ENCODE measurements at places on chromosomes 4 and X.

DNA sequence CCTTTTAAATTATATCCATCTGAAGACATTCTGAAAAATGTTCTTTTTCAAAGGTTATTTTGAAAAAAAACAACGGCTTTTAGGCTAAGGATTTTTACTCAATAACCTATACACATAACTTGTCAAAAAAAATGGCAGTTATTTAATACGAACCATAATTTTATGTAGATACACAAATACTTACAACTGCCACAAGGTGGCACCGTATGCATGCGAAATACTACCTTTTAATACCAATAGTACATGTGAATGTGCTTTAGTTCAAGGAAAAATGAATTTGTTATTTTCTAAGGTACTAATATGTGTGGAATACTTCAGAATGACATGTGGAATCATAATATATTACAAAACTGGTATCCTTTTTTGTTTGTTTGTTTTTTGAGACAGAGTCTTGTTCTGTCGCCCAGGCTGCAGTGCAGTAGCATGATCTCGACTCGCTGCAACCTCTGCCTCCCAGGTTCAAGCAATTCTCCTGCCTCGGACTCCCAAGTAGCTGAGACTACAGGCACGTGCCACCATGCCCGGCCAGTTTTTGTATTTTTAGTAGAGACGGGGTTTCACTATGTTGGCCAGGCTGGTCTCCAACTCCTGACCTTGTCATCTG, 4.6 kb upstream of the MAD2L1 start:
- DNase-seq: no peak

GRCh38 chr4:127782025-127782274, 172 bp upstream of the HSPA4L start:
- peak; percentile 46 for DNase-seq

GRCh38 chr4:118285931-118286330, 66.9 kb downstream of the PRSS12 start:
- no peak for DNase-seq

GRCh38 chrX:20352504-20352903, 85.8 kb upstream of the RPS6KA3 start:
- DNase-seq: no peak

DNA sequence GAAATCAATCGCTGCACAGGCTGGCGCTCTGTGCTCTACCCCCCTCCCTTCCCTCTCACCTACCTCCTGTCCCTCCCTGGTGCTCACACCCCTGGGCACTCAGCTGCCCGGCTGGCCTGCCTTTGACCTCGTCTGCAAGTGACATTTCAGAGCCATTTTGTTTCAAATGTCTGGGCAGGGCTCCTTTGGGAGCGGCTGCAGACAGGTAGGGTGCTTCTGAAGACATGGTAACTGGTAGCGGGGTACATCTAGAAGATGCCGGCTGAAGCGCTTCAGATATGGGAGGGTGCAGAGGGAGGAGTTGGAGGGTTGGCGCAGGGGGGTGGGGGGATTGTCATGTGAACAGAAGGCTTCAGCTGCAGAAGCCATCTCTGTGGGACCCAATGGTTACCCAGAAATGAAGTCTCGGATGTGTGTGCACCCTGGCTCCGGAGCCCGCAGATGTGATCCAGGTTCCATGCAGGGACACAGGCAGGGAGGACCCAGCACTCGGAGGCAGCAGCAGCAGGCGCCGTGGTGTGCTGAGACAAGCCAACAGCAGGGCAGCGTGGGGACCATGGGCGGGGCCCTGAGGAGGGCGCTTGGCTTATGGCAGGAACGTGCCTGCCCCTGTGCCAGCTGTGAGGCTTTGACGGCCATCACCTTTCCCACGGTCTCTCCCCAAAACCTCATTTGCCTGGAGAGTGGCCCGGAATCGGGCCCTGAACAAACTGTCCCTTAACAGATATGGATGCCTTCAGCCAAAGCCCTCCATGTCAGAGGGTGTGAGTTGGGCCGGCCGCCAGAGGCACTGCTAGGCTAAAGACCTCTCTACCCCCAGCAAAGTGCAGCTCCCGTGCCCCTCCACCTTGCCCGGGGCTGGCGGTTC, 7.6 kb upstream of the DUSP9 start:
- no peak for DNase-seq

DNA sequence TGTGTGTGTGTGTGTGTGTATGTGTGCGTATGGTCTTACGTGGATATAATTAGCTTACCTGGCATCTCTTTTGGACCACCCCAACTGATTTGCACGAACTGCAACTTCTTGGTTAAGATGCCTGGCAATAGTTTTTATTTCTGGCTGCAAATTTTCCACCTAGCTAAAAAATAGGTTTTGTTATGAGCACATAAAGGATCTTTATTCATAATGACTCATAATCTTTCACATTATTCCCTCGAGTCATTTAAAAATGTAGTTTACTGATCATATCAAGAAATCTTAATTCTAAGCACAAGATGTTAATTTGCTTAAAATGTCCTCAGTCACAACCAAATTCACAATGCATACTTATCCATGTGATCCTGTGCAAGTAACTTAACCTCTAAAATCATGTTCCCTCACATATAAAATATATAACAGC, 1.5 kb downstream of the COX18 start:
- no peak for DNase-seq

DNA sequence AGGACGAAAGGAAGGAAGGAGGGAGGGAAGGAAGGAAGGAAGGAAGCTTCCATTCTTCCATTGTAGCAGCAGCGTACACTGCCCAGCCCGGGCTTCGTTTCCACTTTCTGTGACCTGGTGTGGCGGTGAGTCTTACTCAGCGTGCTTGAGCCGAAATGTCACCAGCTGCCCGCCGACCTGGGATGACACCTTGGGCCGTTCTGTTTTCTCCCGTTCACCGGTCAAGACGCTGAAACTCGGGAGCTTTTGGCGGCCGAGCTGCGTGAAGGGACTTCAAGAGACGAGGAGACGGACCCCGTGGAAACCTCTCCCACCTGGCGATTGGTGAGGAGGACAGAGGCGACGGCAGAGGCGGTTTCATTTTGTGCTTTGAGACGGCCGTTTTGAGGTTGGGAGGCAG, 47.1 kb upstream of the PPP2R3B start:
- no peak for DNase-seq

- no peak for DNase-seq
These were observed 18.7 kb upstream of the KCNE5 start for GRCh38 chrX:109643687-109644086.

DNA sequence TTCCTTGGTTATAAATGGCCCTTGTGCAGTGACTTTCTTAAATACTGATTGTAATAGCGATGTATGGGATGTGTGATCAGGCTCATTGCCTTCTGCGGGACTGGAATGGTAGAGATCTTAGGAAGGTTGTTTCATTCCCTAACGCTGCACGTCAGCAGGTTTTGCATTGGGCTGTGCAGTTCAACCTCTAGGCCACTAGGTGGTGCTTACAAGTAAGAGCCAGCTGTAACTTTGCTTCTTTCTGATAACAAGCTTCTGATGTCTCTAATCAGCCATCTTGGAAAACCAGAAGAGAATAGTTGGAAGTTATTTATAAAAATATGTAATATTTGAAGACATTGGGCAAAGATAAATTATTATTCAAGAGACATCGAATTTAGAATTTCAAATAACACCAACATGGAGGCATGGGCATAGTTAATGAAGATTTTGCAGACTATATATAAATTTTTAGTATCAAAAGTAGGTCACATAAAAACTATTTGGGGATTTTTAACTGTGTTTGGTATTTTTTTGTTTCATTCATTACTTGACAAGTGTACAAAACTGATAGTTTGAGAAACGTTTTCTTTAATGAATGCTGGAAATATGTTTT, 339.7 kb upstream of the PCDH7 start:
- DNase-seq: no peak

GRCh38 chr4:43843501-43843900, 605.1 kb downstream of the KCTD8 start:
- no peak for DNase-seq

- no peak for DNase-seq
These were observed 19.1 kb downstream of the SLAIN2 start for GRCh38 chr4:48360285-48361011.

- DNase-seq: no peak
These were observed 641.9 kb upstream of the NR3C2 start for GRCh38 chr4:149084144-149084543.

DNA sequence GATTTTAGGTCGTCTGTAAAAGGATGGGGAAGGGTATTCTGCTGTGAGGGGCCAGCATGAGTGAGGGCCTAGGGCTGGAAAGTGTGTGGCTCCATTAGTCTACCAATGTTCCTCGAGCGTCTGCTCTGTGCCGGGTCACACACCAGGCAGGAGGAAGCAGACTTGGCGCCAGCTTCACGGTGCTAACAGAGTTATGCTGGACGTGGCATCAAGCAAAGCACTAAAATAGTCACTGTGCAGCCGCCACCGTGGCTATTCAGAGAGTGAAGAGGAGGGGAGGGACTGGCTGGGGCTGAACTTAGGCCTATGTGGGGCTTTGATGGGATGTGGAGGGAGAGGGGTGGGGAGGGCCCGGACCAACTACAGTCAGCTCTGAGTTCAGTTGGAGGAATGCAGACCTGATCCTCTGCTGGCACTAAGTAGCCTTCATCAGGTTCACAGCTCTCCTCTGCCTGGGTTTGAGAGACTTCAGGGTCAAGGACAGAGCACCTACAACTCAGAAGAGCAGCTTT, 83.9 kb upstream of the MSX1 start:
- DNase-seq: no peak

- DNase-seq: no peak
These were observed 58.9 kb downstream of the PLAC1 start for GRCh38 chrX:134599184-134599914.

- no peak for DNase-seq
These were observed 147.8 kb upstream of the PAQR3 start for GRCh38 chr4:79087071-79087470.

DNA sequence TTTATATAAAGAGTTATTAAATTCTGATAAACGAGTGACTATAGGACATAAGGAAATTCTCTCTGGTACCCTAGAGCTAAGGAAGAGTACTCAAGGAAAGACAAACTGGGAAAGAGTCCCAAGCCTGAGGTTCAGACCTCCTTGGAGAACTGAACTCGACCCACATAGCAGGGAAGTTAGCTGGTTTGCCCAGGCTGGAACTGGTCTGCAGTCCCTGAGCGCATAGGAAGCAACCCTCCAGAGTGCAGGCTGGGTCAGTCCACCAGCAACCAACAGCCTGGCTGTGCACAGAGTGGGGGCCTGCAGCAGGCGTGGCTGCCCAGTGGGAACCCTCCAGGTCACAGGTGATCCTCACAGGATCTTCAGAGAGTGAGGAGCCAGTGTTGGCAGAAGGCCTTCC, 114.1 kb downstream of the SOWAHB start:
- DNase-seq: no peak

DNA sequence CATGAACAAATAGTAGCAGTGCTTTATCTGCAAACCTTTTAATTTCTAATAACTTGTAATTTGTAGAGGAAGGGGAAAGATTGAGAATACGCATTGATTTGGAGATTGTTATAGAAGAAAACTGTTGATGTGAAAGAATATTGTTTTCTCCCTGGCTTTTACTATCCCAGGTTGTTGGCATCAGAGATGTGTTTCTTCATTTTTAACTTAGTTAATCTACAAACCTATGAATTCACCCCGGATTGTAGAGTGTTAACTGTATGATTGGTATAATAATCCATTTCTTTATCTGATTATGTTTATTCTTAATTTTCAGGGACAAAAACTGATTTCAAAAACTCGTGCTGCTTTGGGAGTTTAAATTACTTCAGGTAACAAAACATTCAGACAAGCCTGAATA, 18.9 kb downstream of the AFP start:
- no peak for DNase-seq

- DNase-seq: no peak
These were observed 242.7 kb downstream of the MID1IP1 start for GRCh38 chrX:39043838-39044550.

DNA sequence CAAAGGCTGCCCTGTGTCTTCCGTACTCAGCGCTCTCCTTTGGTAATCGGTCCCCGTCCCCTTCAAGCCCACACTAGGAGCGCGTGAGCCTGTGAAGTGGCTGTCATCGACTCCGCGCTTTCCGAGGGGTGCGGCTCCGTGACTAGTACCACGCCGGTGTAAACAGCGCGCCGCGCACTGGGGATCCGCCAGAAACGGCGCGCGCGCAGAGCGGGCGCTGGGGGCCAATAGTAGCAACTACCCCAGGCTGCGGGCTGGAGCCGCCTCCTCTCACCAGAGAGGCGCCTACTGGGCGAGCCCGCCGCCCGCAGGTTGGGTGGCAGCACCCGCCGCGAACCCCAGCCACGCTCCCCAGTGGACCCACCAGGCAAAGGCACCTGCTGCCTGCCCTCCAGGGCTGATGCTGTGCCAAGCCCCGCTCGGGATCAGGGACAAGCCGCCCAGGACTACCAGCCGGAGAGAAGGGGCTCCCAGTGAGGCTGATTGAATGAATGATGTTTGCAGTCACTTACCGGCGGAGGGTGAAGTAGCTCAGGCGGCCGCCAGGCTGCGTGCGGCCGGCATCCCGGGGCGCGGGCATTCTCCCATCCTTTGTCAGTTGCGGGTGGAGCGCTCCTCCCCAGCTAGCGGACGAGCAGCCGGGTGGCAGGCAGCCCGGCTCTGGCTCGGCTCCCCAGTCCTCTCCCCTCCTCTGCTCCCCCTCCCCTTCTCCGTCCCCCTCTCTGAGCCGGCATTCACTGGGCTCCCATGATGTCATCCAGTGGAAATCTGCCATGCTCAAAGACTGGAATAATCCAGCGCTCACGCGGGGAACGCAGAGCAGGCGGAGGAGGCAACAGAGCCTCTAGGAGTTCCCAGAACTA, 370.3 kb upstream of the SMIM31 start:
- DNase-seq: no peak

GRCh38 chrX:118459494-118459893, 36.1 kb upstream of the DOCK11 start:
- DNase-seq: no peak

DNA sequence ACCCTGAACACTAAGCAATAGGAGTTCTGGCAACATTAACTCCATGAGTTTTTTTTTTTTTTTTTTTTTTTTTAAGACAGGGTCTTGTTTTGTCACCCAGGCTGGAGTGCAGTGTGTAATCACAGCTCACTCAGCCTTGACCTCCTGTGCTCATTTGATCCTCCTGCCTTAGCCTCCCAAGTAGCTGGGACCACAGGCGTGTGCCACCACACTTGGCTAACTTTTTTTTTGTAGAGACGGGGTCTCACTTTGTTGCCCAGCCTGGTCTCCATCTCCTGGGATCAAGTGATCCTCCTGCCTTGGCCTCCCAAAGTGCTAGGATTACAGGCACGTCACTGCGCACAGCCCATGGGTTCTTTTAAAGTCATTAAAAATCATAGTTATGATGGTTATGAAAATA, 5.1 kb downstream of the RHOH start:
- no peak for DNase-seq

GRCh38 chr4:147717878-147718277, 14.0 kb upstream of the ARHGAP10 start:
- DNase-seq: no peak

GRCh38 chr4:5203993-5204310, 152.7 kb downstream of the STK32B start:
- DNase-seq: no peak

GRCh38 chr4:15897577-15897976, 41.0 kb downstream of the FGFBP1 start:
- no peak for DNase-seq

- DNase-seq: no peak
These were observed 192.5 kb downstream of the ASMT start for GRCh38 chrX:1807301-1807731.

- no peak for DNase-seq
These were observed 5.7 kb upstream of the MPC1L start for GRCh38 chrX:40617566-40617965.

GRCh38 chr4:144449611-144450010, 196.3 kb upstream of the HHIP start:
- DNase-seq: no peak

GRCh38 chr4:183172881-183173280, 73.8 kb downstream of the WWC2 start:
- DNase-seq: no peak

GRCh38 chr4:86685401-86685800, 91.3 kb downstream of the PTPN13 start:
- DNase-seq: no peak
